ENCODE measurements at places on chromosomes 11 and 22.

GRCh38 chr22:47063606-47064005 lies 301.2 kb downstream of the TBC1D22A start:
- DNase-seq, result no peak

DNA sequence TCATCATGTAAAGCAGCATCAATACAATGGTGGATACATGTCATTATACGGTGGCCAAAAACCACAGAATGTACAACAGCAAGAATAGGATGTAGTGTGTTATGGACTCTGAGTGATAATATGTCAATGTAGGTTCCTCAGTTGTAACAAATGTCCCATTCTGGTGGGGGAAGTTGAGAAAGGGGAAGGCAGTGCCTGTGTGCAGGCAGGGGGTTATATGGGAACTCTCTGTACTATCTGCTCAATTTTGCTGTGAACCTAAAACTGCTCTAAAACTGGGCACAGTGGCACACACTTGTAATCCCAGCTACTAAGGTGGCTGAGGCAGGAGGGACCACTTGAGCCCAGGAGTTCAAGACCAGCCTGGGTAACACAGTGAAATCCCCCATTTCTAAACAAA lies 5.9 kb downstream of the CHKA start:
- no peak for DNase-seq

DNA sequence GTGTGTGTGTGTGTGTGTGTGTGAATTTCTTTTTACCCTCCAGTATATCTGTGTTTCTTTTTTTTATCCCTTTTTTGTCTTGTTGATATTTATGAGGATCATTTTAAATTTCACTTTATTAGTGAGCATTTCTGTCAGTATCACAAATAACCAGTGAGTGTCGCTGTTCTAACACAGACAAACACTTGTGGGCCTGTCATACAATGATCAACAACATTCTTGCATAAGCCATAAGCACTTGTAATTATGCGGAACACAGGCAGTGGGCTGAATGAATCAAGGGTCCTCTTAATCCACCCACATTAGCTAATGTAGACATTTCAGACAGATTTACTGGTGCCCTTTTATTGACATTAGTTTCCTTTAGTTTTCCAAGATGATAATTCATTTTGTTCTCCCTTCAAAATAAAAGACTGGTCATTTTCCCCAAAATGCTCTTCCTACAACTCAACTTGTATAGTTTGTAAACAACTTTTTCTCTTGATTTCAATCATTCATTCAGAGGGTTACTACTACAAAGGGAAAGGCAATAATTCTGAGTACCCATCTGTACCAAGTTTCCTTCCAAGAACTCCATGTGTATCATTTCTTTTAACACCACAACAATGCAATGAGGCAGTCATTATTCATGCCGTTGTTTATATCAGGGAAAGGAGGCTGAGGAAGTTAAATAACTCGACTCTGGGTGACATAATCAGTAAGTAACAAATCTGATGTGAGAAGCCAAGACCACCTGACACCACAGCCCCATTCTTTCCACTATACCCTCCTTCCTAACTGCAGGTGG lies 34.5 kb upstream of the ANO3 start:
- DNase-seq, result no peak

DNA sequence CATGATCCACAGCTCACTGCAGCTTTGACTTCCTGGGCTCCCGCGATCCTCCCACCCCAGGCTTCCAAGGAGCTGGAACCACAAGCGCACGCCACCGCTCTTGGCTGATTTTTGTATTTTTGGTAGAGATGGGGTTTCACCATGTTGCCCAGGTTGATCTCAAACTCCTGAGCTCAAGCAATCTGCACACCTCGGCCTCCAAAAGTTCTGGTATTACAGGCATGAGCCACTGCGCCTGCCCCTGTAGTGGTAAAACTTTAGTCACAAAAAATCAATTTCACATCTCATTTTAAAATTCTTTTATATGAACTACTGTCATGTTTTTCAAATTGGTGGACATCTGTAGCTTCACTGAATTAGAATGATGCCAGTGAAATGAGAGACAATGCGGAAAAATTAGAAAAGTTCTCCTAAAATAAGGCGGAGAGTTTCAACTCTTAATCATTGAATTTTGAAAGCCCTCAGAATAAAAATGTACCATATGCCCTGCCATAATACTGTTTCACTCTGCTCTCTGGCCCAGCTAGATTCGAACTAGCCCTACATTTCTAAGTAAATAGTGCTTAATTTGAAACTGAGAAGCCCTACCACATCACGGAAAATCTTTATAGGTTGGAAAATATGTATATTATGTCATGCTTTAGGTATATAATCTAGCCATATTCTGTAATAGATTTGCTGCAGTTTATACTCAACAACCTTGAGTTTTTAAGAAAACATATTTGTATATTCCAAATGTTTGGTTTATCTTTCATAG lies 78.7 kb downstream of the HORMAD2 start:
- DNase-seq, result no peak

- no peak for DNase-seq
Observed at GRCh38 chr11:91869686-91870085, 354.9 kb upstream of the FAT3 start.

- no peak for DNase-seq
Observed at GRCh38 chr22:49329636-49330035, 498.0 kb downstream of the BRD1 start.

- no peak for DNase-seq
Observed at GRCh38 chr11:12727563-12728211, 53.5 kb downstream of the TEAD1 start.

- no peak for DNase-seq
Observed at GRCh38 chr11:18749681-18750319, 23.8 kb upstream of the IGSF22 start.

DNA sequence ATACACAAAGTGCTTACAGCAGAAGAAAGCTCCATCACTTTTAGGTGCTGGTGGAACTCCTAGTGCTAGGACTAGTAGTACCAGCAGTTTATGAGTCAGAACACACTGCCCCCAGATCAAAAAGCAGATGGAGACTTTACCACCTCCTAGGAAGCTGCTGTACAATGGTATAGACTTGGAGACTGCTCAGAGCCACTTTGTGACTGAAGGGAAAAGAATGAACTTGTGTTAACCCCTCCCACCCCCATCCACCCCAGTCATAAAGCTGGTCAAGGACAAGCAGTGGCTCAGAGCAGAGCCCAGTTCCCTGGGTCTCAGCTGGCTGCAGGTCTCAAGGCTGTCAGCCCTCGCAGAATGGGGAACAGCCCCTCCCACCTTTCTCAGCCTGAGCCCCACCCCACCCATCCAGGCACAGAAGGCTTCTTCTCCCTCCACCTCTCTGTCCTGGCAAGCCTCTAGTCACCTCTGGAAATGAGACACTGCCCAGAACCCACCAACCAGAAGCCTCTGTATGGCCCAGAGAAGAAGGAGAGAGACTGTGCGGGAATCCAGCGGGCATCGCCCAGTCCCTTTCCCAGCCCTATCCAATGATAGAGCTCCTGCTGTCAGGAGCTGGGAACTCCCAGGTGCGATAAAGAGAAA lies 23.8 kb downstream of the PACSIN2 start:
- no peak for DNase-seq

GRCh38 chr22:50717709-50718351 lies 20.2 kb upstream of the ACR start:
- no peak for DNase-seq

DNA sequence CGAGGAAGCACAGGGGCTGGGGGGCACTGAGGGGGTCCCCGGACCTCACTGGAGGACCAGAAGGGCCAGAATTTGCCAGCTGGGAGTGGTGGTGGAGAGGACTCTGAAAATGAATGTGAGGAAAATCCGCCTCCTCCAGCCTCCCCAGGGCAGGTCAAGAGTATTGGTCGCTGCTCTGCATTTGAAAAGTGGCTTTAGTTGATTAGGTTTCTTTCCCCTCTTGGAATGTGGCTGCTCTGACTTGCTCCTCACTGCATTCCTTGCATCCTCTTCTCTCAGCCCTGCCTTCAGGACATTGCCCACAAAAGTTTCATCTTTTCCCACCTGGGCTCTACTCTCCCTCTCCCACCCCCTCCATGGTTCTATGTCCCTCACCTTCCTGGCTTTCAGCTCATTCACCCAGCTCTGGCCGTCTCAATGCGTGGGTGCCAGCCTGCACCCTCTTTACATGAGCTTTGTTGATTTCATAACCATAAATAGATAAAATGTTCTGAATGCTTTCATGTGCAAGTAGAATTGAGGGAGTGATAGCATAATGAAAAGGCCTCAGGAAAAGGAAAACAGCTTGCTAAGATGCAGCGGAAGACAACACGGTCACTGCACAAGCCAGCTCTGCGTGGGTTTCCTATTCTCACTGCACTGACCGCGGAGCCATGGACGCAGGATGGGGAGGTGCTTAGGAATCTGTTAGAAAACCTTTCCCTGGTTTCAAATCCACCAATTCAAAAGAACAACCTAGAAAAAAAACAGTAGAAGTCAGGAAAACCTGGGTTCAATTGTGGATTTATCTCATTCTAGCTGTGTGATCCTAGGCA lies 6.5 kb upstream of the NPAS4 start:
- DNase-seq, result no peak

- no peak for DNase-seq
Observed at GRCh38 chr22:17368554-17369438, 464 bp upstream of the CECR2 start.

GRCh38 chr11:110086892-110087309 lies 6.3 kb upstream of the ZC3H12C start:
- DNase-seq, result no peak

DNA sequence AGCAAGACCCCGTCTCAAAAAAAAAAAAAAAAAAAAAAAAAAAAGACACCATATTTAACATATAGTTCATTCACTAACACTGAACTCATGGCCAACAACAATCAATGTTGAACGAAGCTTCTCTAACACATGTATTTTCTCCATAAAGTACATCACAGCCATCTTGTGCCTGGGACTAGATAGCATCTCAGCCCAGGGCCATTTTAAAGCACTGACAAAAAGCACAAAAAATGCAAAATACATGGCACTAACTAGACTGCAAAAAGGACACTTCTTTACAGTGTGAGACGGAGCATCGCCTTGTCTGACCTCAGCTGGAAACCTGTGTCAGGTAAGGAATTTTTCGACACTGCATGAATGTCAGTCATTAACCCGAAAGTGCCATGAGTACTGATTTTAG lies 23.3 kb downstream of the KIAA0930 start:
- no peak for DNase-seq

- DNase-seq, result no peak
Observed at GRCh38 chr11:3152471-3153110, 12.5 kb downstream of the OSBPL5 start.

DNA sequence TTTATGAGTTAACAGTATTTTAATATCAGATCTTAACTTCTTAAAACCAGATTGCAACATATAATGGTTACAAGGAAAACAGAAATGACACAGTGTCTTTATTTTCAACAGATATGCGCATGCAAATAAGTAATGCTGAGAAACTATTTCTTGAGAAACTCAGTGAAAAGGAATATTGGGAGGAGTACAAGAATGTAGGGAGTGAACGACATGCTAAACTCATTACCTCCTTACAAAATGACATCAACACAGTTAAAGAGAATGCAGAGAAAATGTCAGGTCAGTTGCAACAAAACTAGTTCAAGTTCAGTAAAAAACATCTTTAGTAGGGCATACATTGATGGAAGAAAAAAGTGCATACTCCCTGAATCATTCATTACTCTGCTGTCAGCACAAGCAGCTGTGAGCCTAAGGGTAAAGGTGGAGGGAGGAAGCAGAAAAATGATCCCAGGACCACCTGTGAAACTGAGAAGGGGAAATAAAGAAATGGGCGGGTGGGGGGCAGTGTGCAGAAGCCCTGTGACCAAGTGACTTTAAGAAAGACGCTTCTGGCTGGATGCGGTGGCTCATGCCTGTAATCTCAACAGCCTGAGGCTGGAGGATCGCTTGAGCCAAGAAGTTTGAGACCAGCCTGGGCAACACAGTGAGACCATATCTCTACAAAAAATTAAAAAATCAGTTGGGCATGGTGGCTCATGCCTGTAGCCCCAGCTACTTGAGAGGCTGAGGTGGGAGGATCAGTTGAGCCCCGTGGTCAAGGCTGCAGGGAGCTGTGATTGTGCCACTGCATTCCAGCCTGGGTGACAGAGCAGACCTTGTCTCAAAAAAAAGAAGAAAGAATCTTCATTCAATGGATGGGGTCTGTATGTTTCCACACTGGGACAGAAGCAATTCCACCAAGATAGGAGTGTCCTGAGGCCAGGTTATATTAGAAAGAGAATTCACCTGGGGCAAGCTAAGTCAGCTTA lies 31.2 kb downstream of the CCDC83 start:
- no peak for DNase-seq

- no peak for DNase-seq
Observed at GRCh38 chr22:20024225-20024624, 3.3 kb downstream of the TANGO2 start.

GRCh38 chr11:69120096-69120875 lies 35.4 kb upstream of the SMIM38 start:
- no peak for DNase-seq

- DNase-seq, result no peak
Observed at GRCh38 chr11:61699737-61700160, 19.6 kb downstream of the DAGLA start.

DNA sequence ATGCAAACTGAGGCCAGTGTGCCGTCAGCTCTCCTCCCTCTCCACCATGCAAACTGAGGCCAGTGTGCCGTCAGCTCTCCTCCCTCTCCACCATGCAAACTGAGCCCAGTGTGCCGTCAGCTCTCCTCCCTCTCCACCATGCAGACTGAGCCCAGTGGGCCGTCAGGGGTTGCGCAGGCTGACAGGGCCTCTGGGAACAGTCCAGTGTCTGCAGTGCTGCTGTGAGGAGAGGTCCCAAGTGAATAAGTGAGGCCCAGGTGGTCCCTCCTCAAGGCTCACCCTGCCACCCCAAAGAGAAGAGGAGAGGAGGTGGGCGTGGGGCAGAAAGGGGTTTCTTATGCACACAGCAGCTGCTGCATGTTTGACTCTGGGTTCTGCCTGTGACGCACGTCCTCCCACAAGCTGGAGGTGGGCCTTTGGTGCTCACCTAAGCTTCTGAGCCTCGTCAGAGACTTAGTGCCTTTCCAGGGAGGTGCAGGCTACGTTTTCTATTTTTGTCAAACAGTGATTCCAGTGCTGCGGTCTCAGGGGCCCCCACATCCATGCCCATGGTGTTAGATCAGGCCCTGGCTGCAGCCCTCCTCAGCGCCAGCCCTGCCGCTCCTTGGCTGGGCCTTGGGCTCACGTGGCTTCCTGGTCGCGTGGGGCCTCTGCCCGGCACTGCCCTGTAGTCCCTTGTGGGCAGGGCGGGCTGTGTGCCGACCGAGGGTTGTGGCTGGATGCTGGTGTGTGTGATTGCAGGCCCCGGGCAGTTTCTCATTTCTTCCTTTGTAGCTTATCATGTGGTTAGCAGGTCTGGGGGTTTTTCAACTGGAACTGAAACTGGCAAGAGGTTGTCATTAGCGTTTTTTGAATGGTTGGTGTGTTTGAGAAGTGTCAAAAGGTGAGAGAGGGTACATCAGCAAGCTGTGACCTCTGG lies 7.1 kb downstream of the TPCN2 start:
- DNase-seq, result no peak

- no peak for DNase-seq
Observed at GRCh38 chr11:132601875-132602274, 930.4 kb downstream of the OPCML start.

- DNase-seq, result peak; percentile 13
Observed at GRCh38 chr11:76445121-76446084, 585 bp downstream of the EMSY start.

All from stimulated activated CD8-positive, alpha-beta memory T cell treated with anti-CD3 and anti-CD28 coated beads, Interleukin-15, amount 100 ng/mL, for 24 hours (primary cell).